Urinary bladder (tissue), 4 donors: ENCODE measurements at places on chromosomes 5 and 9.

GRCh38 chr5:153658606-153659005, 168.1 kb downstream of the GRIA1 start:
- no peak for DNase-seq

GRCh38 chr5:131225282-131225974, 38.4 kb upstream of the CDC42SE2 start:
- no peak for DNase-seq

DNA sequence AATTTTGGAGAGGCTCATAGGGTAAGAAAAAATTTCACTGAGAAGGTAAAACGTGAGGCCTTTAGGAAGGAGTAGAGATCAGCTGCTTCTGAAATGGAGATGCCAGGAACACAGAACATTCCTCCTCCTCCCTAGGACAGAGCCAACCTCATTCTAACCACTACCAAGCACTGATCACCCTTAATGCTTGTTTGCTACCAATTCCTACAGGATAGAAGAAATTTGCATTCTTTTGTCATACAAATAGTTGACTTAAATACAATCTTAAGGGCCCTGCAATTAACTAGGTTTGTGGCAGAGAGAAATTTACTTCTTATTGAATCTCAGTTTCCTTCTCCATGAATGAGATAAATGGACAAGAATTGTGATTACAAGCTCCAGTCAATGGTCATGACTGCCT, 780.2 kb upstream of the WWC1 start:
- no peak for DNase-seq

- DNase-seq: no peak
These were observed 155.5 kb upstream of the S1PR3 start for GRCh38 chr9:88835772-88836171.
